Uterus (tissue), 4 donors: ENCODE measurements at places on chromosomes 6 and 20. TPM values are rescaled to one million over a fixed set of nuclear protein-coding genes. Genes with fewer than 3 reads are reported as not detected.

The GHRH gene
- not detected for total RNA-seq

The SLC24A3 gene
- total RNA-seq = 49.8 TPM

The ZMYND8 gene
- 20.3 TPM for total RNA-seq

The EHMT2 gene
- 66.3 TPM for total RNA-seq

The OR2B2 gene
- total RNA-seq = not detected

The ENPP5 gene
- 0.73 TPM for total RNA-seq

The C20orf204 gene
- total RNA-seq = 1.9 TPM

The ADGRG6 gene
- total RNA-seq = 7.1 TPM

GRCh38 chr20:25535762-25536161 is 49.6 kb downstream of the NINL start:
- H3K4me3 ChIP-seq = no peak overlapping the region
- H3K4me1 ChIP-seq = peaks cover 9% of the 10 kb centered on the region
- no peaks in the 10 kb centered on the region for H3K36me3 ChIP-seq
- no peak for DNase-seq
- H3K27me3 ChIP-seq = no peaks in the 10 kb centered on the region
- no peak overlapping the region for H3K27ac ChIP-seq

GRCh38 chr6:64083261-64083660 is 447.7 kb downstream of the PHF3 start:
- no peak for DNase-seq
- H3K4me1 ChIP-seq = no peaks in the 10 kb centered on the region
- no peaks in the 10 kb centered on the region for H3K36me3 ChIP-seq
- H3K4me3 ChIP-seq = no peak overlapping the region
- H3K27ac ChIP-seq = peak overlapping the region; percentile 8

DNA sequence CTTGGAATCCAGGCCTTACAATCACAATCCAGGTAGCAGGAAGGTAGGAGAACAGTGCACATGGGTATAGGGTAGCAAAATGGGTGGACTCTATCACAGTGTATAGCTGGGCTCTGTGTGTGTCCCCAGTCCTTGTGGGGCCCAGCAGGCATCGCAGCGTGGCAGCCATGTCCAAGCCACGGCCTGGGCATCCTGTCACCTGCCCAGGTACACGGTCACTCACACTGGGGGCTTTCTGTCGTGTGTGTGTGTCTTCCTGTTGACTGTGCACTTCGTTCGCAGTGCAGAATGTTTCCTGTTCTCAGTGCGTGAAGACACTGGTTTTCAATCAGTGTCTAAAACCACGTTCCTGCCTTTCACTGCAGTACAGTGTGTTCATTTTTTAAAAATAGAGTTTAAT is 523.2 kb upstream of the JARID2 start:
- H3K36me3 ChIP-seq = no peaks in the 10 kb centered on the region
- no peaks in the 10 kb centered on the region for H3K27me3 ChIP-seq
- H3K4me1 ChIP-seq = no peaks in the 10 kb centered on the region
- H3K27ac ChIP-seq = no peak overlapping the region

- no peak overlapping the region for H3K4me3 ChIP-seq
- H3K36me3 ChIP-seq = no peaks in the 10 kb centered on the region
- no peaks in the 10 kb centered on the region for H3K27me3 ChIP-seq
- H3K27ac ChIP-seq = no peak overlapping the region
- no peaks in the 10 kb centered on the region for H3K4me1 ChIP-seq
- DNase-seq = no peak
Measured at GRCh38 chr20:34022151-34022838, 28.6 kb downstream of the RALY start.

GRCh38 chr20:37846573-37846972 is 56.4 kb upstream of the VSTM2L start:
- H3K4me3 ChIP-seq = no peak overlapping the region
- H3K4me1 ChIP-seq = no peaks in the 10 kb centered on the region
- no peaks in the 10 kb centered on the region for H3K27me3 ChIP-seq
- DNase-seq = no peak
- H3K36me3 ChIP-seq = no peaks in the 10 kb centered on the region

DNA sequence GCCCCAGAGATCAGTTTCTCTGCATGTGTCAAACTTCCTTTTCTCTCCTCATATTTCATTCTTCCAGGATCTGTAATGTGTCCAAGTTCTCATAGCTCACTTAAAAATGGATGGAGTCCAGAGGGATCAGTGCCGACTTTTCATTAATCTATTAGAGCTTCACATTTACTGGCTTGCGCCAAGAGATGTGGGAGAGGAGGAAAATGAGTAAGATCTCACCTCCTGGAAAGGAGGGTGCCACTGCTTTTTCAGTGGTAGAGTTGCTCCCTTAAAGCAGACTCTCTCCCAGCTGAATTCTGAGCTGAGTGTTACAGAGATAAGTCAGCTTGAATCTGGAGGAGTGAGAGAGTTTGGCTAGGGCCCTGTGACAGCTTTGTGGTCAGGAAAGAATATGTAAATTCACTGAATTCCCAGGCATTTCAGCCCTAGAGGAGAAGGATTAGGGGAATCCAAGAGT is 175.9 kb downstream of the SOX4 start:
- DNase-seq = peak; percentile 40
- no peaks in the 10 kb centered on the region for H3K27me3 ChIP-seq
- no peaks in the 10 kb centered on the region for H3K36me3 ChIP-seq
- H3K4me3 ChIP-seq = no peak overlapping the region

DNA sequence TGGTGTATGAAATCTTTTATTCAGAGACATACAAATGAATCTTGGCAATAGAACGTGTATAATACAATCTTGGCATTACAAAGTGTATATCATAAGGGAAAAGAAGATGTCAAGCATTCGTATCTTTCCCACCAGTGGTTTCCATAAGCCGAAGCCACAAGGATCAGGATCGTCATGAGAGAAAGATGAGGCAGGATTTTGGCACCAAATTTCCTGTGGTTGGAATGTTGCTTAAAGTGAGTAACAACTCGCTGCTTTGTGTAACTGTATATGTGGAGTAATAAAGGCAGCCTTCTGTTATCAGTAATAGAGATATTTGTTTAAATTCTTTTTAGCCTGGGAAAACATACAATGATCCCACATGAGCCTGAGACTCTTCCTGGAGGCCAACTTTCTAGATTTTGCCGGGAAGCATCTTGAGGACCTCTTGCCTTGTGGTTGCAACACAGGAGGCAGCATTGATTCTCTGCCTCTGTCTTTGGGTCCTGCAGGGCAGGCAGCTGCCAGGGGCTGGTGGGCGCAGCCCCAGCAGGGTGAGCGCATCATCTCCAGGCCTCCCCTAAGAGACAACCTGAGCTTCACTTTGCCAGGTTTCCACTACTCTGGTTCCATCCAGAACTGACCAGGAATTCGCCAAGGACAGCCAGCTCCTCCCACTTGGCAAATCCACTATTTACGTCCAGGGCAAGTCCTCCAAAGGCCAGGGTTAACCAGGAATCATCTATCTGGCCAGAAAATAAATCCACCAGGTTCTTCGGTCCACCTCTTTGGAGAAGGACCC is 230.9 kb upstream of the SULF2 start:
- no peaks in the 10 kb centered on the region for H3K36me3 ChIP-seq
- H3K4me3 ChIP-seq = no peak overlapping the region
- H3K27ac ChIP-seq = no peak overlapping the region
- H3K27me3 ChIP-seq = no peaks in the 10 kb centered on the region

- H3K4me1 ChIP-seq = no peaks in the 10 kb centered on the region
- no peaks in the 10 kb centered on the region for H3K36me3 ChIP-seq
- no peak for DNase-seq
Measured at GRCh38 chr6:502761-503160, 111.2 kb downstream of the IRF4 start.

DNA sequence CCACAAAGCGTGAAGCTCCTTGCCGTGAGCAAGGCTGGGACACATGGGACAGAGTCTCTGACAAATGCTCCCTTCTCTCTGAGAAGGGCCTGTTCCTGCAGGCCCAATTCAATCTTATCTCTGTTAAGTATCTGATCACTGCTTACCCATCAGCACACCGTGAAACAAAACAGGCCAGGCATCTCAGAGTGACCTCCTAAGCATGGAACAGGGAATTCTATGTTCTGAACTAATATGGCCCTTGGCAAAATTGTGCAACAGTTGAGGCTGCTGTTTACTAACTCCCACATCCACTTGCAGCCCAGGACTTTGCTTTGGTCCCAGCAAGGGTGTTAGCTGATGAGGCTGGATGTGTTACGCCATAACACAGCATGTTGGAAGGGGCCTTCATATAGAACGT is 79.2 kb downstream of the GCLC start:
- no peaks in the 10 kb centered on the region for H3K36me3 ChIP-seq
- H3K4me3 ChIP-seq = no peak overlapping the region
- peak; percentile 62 for DNase-seq
- no peaks in the 10 kb centered on the region for H3K27me3 ChIP-seq
- H3K4me1 ChIP-seq = peaks cover 5% of the 10 kb centered on the region
- H3K27ac ChIP-seq = peak overlapping the region; percentile 74

DNA sequence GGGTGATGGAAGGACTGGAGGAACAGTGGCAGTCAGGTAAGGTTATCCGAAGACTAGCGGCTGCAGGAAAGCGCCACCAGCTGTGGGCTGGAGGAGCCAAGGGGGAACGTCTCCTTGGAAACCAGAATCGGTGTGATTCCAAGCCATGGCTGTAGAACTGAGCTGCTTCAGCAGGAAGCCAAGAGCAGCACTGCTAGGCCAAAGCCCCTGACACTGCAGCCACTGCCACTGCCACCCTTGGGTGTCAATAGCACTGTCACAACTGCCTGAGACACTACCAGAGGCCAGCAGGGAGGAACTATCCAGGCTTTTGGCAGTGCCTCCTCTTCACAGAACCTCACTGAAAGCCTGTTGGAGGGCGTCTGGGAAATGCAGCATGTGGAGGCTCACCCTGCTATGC is 289.6 kb upstream of the SUPT3H start:
- no peak for DNase-seq
- H3K27ac ChIP-seq = no peak overlapping the region
- no peaks in the 10 kb centered on the region for H3K4me1 ChIP-seq
- no peak overlapping the region for H3K4me3 ChIP-seq
- H3K36me3 ChIP-seq = no peaks in the 10 kb centered on the region

GRCh38 chr6:151494235-151494935 is 568 bp downstream of the CCDC170 start:
- no peaks in the 10 kb centered on the region for H3K36me3 ChIP-seq
- H3K4me1 ChIP-seq = no peaks in the 10 kb centered on the region
- peak; percentile 48 for DNase-seq
- no peaks in the 10 kb centered on the region for H3K27me3 ChIP-seq
- H3K4me3 ChIP-seq = peak overlapping the region; percentile 72

DNA sequence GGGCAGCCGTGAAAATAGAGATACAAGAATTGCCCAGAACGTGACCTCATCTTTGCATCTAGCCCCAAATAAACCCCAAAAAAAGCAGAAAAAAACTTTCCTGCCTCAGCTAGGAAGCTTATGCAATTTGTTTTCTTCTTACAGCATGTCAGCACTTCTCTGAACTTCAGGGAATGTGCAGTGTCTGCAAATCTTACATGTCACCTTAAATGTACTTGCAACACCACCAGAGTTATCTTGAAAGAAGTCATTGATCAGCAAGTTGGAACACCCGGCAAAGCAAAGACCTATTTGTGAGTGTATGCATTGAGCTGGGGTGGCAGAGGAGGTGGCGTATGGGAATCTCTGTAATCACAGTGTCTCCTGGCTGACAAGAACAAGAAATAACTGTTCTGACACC is 123.4 kb downstream of the PKHD1 start:
- no peaks in the 10 kb centered on the region for H3K27me3 ChIP-seq
- no peak overlapping the region for H3K27ac ChIP-seq
- no peak overlapping the region for H3K4me3 ChIP-seq
- no peaks in the 10 kb centered on the region for H3K4me1 ChIP-seq
- no peak for DNase-seq
- no peaks in the 10 kb centered on the region for H3K36me3 ChIP-seq

DNA sequence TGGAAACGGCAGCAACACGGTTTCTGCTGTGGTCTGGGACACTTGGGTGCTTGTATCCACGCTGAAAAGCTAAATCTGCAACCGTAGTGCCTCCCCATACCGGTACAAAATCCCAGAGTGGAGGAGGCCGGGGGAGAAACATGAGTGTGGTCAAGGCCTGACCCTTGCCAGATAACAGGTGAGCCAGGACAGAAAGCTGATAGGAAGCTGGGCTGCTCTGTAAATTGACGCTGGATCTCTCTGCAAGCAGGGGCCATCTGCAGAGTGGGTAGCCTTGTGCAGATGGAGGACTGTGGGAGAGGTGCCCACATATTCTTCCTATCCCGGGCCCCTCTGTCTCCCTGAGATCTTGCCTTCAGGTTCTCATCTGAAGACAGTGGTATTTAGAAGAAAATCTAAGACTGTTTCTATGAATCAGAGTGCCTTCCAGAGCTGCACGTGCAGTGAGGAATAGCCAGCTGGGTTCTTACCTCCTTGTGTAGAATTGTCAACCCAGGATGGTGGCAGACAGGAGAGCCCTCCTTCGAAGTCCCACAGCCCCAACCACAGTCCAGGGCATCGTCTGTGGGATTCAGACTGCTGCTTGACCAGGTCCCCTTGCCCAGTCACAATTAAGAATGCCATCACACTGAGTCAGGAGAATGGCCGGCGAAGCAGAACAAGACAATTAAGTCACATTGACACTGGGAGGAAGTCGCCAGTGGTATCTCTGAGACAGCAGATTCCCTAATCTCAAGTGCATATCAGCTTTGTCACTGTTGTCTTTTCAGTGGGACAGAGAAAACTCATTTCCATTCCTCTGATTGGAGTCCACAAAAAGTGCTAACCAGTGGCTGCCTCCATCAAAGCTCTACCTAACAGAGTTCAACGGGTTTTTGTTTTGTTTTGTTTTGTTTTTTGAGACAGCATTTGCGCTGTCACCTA is 100.0 kb upstream of the RIPOR2 start:
- H3K4me1 ChIP-seq = no peaks in the 10 kb centered on the region
- DNase-seq = no peak
- H3K27ac ChIP-seq = peak overlapping the region; percentile 54
- H3K36me3 ChIP-seq = no peaks in the 10 kb centered on the region
- no peaks in the 10 kb centered on the region for H3K27me3 ChIP-seq

- H3K4me3 ChIP-seq = no peak overlapping the region
- H3K4me1 ChIP-seq = no peaks in the 10 kb centered on the region
- H3K36me3 ChIP-seq = no peaks in the 10 kb centered on the region
Measured at GRCh38 chr6:149271348-149272340, 45.9 kb upstream of the TAB2 start.

- H3K4me3 ChIP-seq = no peak overlapping the region
- DNase-seq = peak; percentile 86
- H3K4me1 ChIP-seq = peaks cover 6% of the 10 kb centered on the region
Measured at GRCh38 chr6:31396422-31397152, 6.8 kb upstream of the MICA start.

DNA sequence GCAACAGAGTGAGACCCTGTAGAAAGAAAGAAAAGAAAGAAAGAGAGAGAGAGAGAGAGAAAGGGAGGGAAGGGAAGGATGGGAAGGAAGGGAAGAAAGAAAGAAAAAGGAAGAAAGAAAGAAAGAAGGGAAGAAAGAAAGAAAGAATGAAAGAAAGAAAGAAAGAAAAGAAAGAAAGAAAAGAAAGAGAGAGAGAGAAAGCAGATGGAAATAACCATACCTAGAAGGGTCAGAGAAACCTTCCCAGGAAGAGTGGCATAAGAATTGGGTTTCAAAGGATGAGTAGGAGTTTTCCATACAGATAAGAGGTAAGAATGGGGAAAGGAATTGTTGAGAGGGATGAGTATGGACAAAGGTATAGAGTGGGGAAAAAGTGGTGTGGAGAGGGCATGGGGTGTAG is 54.6 kb upstream of the SLC32A1 start:
- H3K36me3 ChIP-seq = no peaks in the 10 kb centered on the region
- no peak for DNase-seq
- no peak overlapping the region for H3K27ac ChIP-seq
- no peaks in the 10 kb centered on the region for H3K4me1 ChIP-seq

GRCh38 chr6:90297115-90297866 is 648 bp upstream of the BACH2 start:
- DNase-seq = no peak
- H3K27me3 ChIP-seq = no peaks in the 10 kb centered on the region
- H3K36me3 ChIP-seq = no peaks in the 10 kb centered on the region
- H3K4me3 ChIP-seq = peak overlapping the region; percentile 97
- no peaks in the 10 kb centered on the region for H3K4me1 ChIP-seq
- peak overlapping the region; percentile 95 for H3K27ac ChIP-seq

GRCh38 chr6:31791324-31792089 is 4.0 kb downstream of the VARS1 start:
- H3K36me3 ChIP-seq = no peaks in the 10 kb centered on the region
- DNase-seq = peak; percentile 70
- H3K4me1 ChIP-seq = no peaks in the 10 kb centered on the region
